ENCODE measurements at places on chromosomes 6 and 20. TPM values are rescaled to one million over a fixed set of nuclear protein-coding genes. Genes with fewer than 3 reads are reported as not detected.

DNA sequence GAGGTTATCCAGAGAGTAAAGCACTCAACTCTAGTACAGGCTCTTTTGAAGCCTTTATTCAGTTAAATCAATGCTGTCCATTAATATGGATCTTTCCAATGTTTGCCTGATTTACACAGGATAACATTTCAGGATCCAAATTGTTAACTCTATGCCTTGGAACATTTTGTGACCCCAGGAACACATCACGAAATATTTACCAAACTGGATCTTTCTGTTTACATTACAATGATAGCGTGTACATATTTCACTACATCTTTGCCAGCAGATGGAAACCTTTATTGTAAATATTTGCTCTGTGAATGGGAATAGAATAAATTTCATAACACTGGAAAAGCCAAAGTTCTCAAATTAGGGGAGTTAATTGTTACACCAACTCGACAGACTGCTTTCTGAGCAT is 23.5 kb downstream of the BPIFA2 start:
- no peak for DNase-seq

MATN4 gene
- 0.05 TPM for polyA plus RNA-seq

DNA sequence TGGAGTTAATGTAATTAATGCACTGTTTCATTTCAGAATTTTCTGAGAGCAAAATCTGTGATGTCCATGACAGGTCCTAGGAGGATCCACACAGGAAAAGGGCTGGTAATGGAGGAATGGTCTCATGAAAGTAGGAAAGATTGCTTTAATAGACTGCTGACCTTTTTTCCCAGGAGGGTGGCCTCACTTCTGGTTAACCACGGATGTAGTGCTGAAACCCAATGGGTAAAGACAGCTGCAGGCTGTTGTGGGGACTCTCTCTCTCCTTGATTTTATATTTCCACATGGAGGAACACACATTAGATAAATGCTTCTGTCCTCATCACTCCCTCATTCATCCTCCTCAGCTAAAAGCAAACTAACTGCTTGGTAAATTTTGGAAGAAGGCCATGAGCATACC is 23.6 kb upstream of the RIPOR2 start:
- DNase-seq: no peak

- DNase-seq: no peak
Observed at GRCh38 chr20:5364136-5364821, 47.5 kb upstream of the PROKR2 start.

DNA sequence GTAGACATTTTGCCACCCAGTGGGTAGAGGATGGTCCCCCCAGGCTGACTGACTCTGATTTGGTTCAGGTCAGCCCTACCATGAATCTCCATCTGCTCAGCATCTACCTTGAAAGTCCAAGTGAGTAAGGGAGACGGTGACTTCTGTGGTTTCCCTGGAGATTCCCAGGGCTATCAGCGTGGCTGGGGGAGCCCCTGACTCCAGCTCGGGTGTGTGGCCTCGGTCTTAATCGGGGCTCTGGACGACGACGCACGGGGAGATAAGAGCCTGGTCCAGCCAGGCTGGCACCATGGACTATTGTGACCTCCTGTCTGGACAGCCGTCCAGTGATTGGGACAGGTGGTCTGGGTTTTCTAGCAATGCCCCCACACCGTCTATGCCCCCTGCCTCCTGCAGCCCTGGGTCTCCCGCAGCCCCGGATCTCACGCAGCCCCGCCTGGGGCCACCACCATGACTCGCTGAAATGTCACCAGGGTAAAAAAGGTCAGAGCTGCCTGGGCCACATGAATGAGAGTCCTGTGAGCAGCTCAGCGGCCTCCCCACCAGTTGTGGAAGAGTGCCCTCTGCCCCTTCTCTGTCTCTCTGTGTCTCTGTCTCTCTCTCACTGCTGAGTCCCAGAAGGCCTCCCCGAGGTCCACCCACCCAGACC is 47.1 kb upstream of the GATA5 start:
- DNase-seq: no peak

TMC2 gene
- not detected for polyA plus RNA-seq

PRPF6 gene
- polyA plus RNA-seq: 52.3 TPM

MARCKS gene
- 118 TPM for polyA plus RNA-seq

GRCh38 chr6:47654255-47654654 is 44.1 kb upstream of the ADGRF4 start:
- no peak for DNase-seq

PLAGL1 gene
- polyA plus RNA-seq: 32.7 TPM

- no peak for DNase-seq
Observed at GRCh38 chr6:153210083-153210482, 79.0 kb upstream of the RGS17 start.

OLIG3 gene
- not detected for polyA plus RNA-seq

DNA sequence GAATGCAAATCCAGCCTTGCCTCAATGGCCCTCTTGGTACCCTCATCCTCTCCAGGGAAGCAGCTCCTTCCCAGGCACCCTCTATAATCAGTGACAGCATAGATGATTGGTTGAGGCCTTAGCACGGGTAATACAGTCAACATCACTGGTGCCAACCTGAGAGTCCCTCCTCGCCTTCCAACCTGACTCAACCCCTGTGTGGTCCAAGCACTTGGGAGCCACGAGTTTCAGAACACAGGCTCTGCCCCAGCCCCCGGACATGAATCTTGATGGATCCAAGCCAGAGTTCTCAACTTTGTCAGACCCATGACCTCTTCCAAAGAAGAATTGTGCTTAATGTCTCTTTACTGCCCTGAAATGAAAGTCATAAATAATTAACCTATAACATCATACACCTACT is 213.9 kb downstream of the PREX1 start:
- DNase-seq: no peak

DNA sequence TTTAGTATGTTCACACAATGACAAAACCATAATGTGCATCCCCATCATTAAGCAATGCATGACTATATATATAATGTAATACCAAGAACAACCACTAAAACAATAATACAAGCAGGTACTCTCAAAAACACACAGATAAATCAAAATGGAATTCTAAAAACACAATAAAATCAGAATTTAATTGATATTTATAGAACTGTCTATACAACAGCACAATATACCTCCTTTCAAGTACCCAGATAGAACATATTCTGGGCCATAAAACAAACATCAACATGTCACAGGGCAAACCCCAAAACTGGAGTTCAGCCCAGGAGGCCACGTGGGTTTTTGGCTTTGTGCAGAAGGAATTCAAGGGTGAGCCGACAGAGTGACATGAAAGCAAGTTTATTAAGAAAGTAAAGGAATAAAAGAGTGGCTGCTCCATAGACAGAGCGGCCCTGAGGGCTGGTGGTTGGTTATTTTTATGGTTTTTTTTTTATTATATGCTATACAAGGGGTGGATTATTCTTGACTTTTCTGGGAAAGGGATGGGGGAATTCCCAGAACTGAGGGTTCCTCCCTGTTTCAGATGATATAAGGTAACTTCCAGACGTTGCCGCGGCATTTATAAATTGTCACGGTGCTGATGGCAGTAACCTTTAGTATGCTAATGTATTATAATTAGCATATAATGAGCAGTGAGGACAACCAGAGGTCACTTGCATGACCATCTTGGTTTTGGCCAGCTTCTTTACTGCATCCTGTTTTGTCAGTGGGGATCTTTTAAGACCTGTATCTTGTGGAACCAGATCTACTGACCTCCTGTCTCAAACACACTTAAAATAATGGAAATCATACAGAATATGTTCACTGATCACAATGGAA is 5.6 kb downstream of the RAB23 start:
- no peak for DNase-seq

- no peak for DNase-seq
Observed at GRCh38 chr6:36443471-36444428, 950 bp downstream of the KCTD20 start.

Measured in BJ (cell line).